ENCODE measurements at places on chromosomes 16 and 17.

- no peak for DNase-seq
Measured at GRCh38 chr16:85901110-85901509, 2.1 kb downstream of the IRF8 start.

GRCh38 chr17:28180449-28180848 lies 138.0 kb downstream of the NLK start:
- DNase-seq, result no peak

- no peak for DNase-seq
Measured at GRCh38 chr17:27612160-27612770, 18.7 kb upstream of the LGALS9 start.

GRCh38 chr16:49727611-49728010 lies 128.3 kb downstream of the ZNF423 start:
- DNase-seq, result no peak

- DNase-seq, result no peak
Measured at GRCh38 chr16:47236716-47237115, 93.0 kb upstream of the NETO2 start.

DNA sequence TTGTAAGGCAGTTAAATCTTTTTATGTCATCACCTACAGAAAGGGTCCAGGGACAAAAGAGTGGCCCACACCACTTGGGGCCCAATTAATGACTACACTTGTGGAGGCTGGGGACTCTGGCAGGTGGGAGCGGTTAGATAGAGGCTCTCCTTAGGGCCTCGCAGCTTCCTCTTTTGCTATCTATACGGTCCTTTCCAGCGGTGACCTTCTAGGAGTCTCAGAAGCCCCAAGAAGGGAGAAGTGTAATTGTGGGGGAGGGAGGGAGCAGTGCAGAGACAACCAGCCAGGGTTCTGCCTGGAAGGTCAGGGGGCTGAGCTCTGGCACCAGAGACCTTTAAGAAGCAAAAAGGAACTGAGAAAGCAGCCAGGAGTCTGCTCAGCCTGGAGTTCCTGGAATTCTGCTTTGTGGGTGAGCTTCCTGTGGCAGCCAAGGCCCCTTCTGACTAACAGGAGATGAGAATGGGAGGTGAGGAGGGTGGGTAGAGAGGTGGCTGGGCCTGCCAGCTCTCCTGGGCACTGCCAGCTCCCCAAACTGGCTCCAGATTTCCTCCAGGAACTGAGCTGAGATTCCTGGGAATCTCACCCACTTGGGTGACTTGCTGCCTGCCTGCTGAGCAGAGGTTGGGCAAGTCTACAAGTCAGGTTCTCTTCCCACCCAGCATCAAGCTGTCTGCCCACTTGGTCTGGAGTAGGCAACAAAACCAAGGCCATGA lies 16.3 kb upstream of the MAP3K14 start:
- no peak for DNase-seq

GRCh38 chr17:69907132-69907847 lies 167.7 kb upstream of the KCNJ16 start:
- no peak for DNase-seq

GRCh38 chr17:78411241-78411857 lies 32.9 kb downstream of the PGS1 start:
- DNase-seq, result no peak

- DNase-seq, result no peak
Measured at GRCh38 chr17:1461198-1461944, 5.3 kb upstream of the CRK start.

DNA sequence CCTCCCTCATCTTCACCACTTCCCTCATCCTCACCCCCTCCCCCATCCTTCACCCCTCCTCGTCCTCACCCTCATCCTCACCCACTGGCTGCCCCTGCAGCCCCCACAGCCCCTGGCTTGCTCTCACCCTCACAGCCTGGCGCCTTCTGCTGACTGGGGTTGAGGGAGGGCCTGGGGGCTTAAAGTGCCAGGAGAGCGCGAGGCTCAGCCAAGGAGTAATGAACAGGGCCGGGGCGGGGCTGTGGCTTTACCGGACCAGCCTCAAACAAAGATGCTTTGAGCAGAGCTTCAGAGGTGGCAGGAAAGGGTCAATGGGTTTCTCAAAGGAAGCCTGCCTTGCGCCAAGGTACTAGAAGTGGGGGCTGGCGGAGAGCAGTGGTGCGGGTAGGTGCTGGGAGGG lies at the start of gene PRSS33:
Gene PRSS33 (minus strand): TSS at position 155 of the 400 bp plus-strand sequence. CDS start 1,013 bp downstream, outside the sequence.
- DNase-seq, result no peak

DNA sequence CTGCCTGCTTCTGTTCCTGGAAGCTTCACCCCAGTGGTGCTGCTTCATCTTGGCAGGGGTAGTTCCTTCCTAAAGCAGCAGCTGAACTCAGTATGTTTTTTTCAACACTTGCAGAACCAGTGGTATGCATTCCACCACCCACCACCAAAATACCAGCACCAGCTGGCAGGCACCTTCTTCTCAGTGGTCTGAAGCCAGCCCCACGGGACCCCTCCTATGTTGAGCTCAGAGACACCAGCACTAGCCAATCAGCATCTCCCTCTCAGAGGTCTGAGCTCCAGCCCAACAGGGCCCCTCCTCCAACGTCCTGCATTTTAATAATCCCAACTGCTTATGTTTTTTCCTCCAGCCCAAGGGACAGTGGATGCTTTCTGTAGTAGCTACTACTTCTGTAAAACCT lies 299.6 kb upstream of the CCL2 start:
- no peak for DNase-seq

- DNase-seq, result no peak
Measured at GRCh38 chr16:4994719-4995434, 36.7 kb downstream of the SEC14L5 start.

- DNase-seq, result no peak
Measured at GRCh38 chr17:36932694-36933511, 4.4 kb upstream of the LHX1 start.

- no peak for DNase-seq
Measured at GRCh38 chr16:53852678-53853077, 148.7 kb downstream of the FTO start.

- DNase-seq, result no peak
Measured at GRCh38 chr17:75779987-75780889, 4.4 kb upstream of the UNK start.

- no peak for DNase-seq
Measured at GRCh38 chr17:5895276-5895675, 174.9 kb upstream of the WSCD1 start.

GRCh38 chr17:34166352-34166751 lies 88.7 kb upstream of the CCL2 start:
- DNase-seq, result no peak

DNA sequence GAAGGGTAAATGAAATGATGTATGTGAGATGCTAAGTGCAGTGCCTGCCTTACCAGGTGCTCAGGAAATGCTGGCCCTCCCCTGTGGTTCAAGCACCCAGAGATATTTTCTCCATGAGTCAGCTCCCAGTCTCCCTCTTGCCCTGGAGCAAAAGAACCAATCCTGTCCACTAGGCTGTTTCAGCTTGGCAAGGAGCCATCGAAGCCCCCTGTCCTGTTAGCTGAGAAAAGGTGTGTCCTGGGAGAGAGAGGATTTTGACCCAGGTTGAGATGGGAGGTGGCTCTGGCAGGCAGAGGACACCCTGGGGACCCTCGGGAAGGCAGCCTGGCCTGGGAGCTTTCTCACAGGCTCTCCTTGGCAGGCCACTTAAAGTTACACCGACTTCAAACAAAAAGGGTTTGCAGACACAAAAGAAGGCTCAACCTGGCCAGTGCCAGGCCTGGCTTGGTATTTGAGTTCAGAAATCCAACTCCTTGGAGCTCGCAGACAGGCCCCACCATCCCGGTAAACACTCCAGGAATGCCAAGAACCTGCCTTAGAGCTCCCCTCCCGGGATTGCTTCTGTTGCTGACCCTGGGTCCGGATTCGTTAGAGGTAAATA lies 29.6 kb downstream of the NTN1 start:
- no peak for DNase-seq

DNA sequence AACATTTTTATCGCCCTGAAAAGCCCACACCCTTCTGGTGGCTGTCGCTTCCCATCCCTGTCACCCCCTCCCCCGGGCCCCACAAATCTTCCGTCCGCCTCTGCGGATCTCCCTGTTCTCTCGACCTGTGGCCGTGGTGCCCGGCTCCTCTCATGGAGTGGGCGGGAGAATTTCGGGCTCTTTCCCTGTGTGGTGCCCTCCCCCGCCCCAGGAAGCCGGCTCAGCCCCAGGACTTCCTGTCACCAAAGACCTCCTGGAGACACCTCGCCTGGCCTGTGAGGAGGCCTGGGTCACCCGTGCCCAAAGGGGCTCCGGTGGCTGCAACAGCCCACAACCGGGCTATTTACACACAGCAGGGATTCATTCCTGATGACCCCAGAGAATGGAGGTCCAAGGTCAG lies 26.1 kb upstream of the UBE2I start:
- DNase-seq, result no peak

DNA sequence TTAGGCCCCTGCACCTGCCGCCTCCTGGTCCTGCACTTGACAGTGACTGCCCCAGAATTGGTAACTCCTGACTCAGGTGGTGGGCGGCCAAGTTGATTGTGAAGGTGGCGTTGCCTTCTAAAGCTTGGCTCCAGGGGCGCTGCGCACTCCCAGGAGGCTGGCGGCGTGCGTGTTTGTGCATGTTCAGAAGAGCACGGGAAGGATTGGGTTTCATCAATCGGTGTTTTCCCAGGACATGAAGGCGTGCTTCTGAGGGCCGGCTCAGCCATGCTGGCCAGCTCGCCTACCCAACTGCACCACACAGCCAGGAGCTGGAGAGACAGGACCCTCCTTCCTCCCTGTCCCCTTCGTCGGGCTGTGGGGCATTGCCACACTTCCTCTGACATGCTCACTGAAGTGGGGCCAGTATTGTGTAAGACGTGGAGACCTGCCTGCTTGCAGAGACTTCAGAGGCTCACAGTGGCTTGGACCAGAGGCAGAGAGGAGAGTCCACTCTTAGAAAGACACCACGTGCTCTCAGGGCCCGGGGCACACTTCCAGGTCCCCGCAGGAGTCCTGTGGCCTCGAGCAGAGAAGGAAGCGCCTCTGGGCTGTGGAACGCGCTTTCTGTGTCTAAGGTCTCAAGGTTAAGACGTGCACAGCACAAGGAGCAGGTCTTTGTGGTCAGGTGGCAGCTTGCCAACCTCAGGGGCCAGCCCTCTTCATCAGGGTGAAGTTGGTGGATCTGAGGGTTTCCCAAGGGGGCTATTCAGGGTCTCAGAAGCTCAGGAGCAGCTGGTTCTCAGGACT lies 2.8 kb downstream of the RAB40C start:
- DNase-seq, result no peak

GRCh38 chr16:85303354-85303883 lies 191.1 kb upstream of the CIBAR2 start:
- DNase-seq, result no peak

DNA sequence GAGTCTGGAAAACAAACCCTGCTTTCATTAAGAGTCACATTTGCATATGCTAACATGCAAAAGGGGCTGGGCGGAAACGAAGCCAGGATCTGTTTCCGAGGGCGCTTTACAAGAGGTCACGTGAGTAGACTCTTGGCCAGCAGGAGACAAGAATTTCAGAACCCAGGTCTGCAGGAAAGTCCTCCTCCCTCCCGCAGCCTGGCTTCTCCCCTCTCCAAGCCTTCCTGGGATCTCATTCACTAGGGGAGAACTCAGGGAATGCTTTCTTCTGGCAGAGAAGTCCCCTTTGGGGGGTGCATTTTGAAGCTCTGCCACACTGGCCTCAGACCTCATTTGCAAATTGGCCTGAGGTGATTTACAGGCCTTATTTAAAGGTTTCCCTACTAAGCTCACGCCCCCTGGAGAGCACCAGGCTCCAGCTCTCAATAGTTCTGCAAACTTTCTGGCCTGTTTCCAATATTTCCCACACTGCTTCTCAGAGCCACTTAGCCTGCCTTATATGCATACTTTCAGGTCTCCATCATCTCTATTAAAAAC lies 57.2 kb upstream of the CACNG5 start:
- DNase-seq, result no peak

DNA sequence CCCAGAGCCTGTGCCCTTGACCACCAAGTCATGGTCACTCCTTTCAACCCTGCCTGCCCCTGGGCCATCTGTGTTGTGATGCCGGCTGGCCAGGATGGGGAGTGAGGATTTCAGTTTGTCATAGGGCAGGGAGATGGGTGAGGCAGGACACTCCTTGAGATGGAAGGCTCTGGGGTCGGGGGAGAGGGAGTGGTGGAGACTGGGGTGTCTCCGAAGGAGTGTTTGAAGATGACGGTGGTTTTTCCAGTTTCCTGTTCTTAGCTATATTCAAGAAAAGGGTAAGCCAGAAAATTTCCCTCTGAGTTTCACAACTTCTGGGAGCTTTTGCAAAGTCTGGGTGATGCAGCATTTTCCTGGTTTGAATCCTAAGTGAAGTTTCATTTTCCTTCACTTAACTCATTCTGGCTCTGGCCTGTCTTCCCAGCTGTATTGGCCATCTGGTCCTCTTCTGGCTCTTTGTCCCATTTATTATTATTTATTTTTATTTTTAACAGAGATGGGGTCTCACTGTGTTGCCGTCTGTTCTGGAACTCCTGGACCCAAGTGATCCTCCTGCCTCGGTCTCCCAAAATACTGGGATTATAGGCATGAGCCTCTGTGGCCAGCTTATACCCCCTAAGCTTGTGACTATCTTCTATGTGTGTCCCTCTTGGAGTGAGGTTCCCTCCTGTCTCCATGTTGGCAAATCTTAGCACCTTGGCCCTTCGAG lies 27.7 kb downstream of the ABCC1 start:
- no peak for DNase-seq

DNA sequence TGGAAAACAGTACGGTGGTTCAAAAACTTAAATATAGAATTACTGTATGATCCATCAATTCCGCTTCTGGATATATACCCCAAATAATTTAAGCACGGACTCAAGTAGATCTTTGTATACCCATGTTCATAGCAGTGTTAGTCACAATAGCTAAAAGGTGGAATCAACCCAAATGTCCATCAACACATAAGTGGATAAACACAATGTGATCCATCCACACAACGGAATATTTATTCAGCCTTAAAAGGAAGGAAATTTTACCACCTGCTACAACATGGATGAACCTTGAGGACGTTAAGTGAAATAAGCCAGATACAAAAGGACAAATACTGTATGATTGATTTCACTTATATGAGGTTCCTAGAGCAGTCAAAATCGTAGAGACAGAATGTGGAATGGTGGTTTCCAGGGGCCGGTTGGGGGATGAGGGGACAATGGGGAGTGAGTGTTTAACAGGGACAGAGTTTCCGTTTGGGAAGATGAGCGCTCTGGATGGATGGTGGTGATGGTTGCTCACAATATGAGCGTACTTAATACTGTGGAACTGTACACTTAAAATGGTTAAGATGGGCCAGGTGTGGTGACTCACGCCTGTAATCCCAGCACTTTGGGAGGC lies 5.4 kb upstream of the RNF222 start:
- no peak for DNase-seq

- DNase-seq, result no peak
Measured at GRCh38 chr17:81572563-81573168, 20.5 kb upstream of the FAAP100 start.
